ENCODE measurements at places on chromosomes 7 and 10. TPM values are rescaled to one million over a fixed set of nuclear protein-coding genes. Genes with fewer than 3 reads are reported as not detected.

The LRRC18 gene
- total RNA-seq: not detected

The VAX1 gene
- not detected for total RNA-seq

The TMEM229A gene
- total RNA-seq: not detected

The RALA gene
- 7.9 TPM for total RNA-seq

The EEF1AKMT2 gene
- total RNA-seq: 15.7 TPM

The MBL2 gene
- not detected for total RNA-seq

The REEP3 gene
- 19.2 TPM for total RNA-seq

The GPR37 gene
- 2.0 TPM for total RNA-seq

The PKD2L1 gene
- total RNA-seq: not detected

The LIPA gene
- 114 TPM for total RNA-seq

The SPDYE2B gene
- not detected for total RNA-seq

The CDC14C gene
- 0.11 TPM for total RNA-seq

The DLX6 gene
- total RNA-seq: not detected

The OR6V1 gene
- total RNA-seq: not detected

The UBTD1 gene
- 33.8 TPM for total RNA-seq

The UCMA gene
- total RNA-seq: not detected

The UPP1 gene
- 36.5 TPM for total RNA-seq

The GIMAP8 gene
- total RNA-seq: not detected

The FAM237B gene
- total RNA-seq: not detected
